ENCODE measurements at places on chromosomes 3 and 15. TPM values are rescaled to one million over a fixed set of nuclear protein-coding genes. Genes with fewer than 3 reads are reported as not detected.

DNA sequence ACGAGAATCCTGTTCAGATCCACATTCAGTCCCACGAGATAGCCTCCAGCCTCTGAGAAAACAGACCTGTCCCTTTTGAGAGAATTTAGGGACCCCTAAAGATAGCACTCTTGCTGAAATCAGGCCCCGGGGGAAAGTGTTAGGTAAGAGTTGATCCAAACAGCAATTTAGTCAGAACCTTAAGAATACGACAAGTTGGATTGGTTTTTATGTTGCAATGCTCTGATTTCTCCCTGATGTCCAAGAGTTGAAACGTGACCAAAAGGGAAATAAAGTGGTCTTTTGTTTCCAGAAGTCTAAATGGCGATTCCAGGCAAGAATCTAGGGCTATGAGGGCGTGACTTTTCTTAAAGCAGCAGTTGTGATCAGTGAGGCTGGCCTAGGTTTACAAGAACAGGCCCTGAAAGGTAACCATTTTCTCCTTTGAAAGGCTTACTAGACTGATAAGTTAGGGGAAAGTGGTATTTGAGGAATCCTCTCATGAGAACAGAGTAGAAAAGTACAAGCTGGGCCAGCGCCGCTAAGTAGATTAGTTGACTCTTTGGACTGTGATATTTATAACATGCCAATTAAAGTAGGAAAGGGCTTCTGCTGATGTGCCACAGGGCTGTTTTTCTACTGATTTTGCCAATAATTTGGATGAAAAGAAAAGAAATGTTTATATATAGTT lies 4.9 kb downstream of the MAN2A2 start:
- no peak for DNase-seq
- no peaks in the 10 kb centered on the region for H3K4me1 ChIP-seq
- H3K36me3 ChIP-seq = peaks cover 33% of the 10 kb centered on the region
- H3K4me3 ChIP-seq = no peak overlapping the region
- H3K27me3 ChIP-seq = no peaks in the 10 kb centered on the region

GRCh38 chr15:53903129-53903528 lies 75.1 kb upstream of the UNC13C start:
- no peaks in the 10 kb centered on the region for H3K4me1 ChIP-seq
- no peaks in the 10 kb centered on the region for H3K36me3 ChIP-seq
- H3K27ac ChIP-seq = no peak overlapping the region
- no peak overlapping the region for H3K4me3 ChIP-seq
- no peak for DNase-seq

GRCh38 chr15:78909791-78910228 lies 35.0 kb downstream of the CTSH start:
- H3K27me3 ChIP-seq = no peaks in the 10 kb centered on the region
- peaks cover 80% of the 10 kb centered on the region for H3K36me3 ChIP-seq
- peak; percentile 66 for DNase-seq
- H3K4me1 ChIP-seq = peaks cover 9% of the 10 kb centered on the region
- H3K27ac ChIP-seq = no peak overlapping the region

GRCh38 chr3:106877627-106878026 lies 499.6 kb upstream of the CCDC54 start:
- no peak overlapping the region for H3K4me3 ChIP-seq
- H3K4me1 ChIP-seq = no peaks in the 10 kb centered on the region
- no peaks in the 10 kb centered on the region for H3K36me3 ChIP-seq
- DNase-seq = no peak

DNA sequence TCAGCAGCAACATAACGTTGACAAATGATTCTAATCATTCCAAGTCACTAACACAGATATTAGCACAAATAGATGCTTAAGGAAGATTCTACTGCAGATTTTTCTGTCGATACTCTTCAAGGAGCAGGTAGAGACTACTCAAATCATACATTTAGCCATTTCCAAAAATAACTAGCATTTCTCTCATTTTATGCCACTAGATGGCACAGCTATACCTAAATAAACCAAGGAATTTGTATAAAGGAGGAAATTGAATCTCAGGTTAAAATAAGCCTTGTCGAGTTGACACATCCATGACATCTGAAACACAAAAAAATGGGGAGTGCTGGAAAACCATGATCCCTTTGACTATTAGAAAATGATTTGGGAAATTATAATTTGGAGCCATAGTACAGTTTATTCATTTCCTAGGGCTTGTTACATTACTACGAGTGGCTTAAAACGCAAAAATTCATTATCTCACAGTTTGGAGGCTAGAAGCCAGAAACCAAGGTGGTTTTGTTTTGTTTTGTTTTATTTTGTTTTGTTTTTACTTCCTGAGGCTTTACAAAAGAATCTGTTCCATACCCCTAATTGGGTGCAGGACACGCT lies 59.5 kb upstream of the STRIT1 start:
- DNase-seq = peak; percentile 50
- H3K27me3 ChIP-seq = no peaks in the 10 kb centered on the region
- H3K36me3 ChIP-seq = no peaks in the 10 kb centered on the region
- H3K4me1 ChIP-seq = peaks cover 4% of the 10 kb centered on the region
- no peak overlapping the region for H3K4me3 ChIP-seq

- no peaks in the 10 kb centered on the region for H3K27me3 ChIP-seq
- DNase-seq = no peak
- no peaks in the 10 kb centered on the region for H3K36me3 ChIP-seq
- no peak overlapping the region for H3K4me3 ChIP-seq
- H3K27ac ChIP-seq = no peak overlapping the region
These were observed 4.6 kb upstream of the NIT2 start for GRCh38 chr3:100329800-100330489.

DNA sequence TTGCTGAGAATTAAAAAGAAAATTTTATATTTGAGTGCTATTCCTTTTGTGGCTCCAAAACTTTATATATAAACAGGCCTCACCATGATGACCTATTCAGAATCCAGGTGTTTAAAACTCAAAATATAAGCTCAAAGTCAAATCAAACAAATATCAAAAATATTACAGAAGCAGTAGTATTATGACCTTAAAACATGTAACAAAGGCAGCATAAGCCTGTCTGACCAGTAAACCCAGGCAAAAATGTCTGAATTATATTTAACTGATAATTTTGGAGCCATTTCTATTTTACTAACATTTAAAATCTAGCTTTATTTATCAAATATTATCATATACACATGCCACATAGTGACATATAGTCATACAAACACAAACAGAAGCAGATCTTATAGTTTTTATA lies 6.4 kb upstream of the NOX5 start:
- no peaks in the 10 kb centered on the region for H3K36me3 ChIP-seq
- no peak overlapping the region for H3K27ac ChIP-seq
- H3K4me3 ChIP-seq = no peak overlapping the region
- H3K4me1 ChIP-seq = no peaks in the 10 kb centered on the region
- DNase-seq = no peak

The TRIM59 gene
- total RNA-seq = 15.1 TPM
